ENCODE measurements at places on chromosomes 1 and 21.

GRCh38 chr1:162230517-162230916, 146.1 kb downstream of the SPATA46 start:
- no peak for DNase-seq
- no peaks in the 10 kb centered on the region for H3K36me3 ChIP-seq
- H3K27me3 ChIP-seq = no peaks in the 10 kb centered on the region
- H3K4me3 ChIP-seq = no peak overlapping the region
- peaks cover 15% of the 10 kb centered on the region for H3K4me1 ChIP-seq
- no peak overlapping the region for H3K27ac ChIP-seq

DNA sequence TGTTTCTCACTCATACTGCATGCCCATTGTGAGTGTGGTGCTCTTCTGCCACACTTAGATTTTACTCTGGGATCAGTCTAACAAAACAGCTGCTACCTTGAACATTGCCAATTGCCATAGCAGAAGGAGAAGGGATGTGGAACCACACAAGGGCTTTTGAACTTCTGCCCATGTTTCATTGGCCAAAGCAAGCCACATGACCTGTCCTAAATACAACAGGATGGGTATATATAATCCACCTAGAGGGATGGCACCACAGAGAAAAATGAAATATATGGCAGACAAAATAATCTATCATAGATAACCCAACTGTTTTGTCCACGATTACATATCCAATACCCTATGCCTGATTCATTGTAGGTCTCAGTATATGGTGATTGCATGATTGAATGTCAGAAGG, 26.3 kb downstream of the PDE4B start:
- no peaks in the 10 kb centered on the region for H3K4me1 ChIP-seq
- DNase-seq = no peak
- no peaks in the 10 kb centered on the region for H3K36me3 ChIP-seq

DNA sequence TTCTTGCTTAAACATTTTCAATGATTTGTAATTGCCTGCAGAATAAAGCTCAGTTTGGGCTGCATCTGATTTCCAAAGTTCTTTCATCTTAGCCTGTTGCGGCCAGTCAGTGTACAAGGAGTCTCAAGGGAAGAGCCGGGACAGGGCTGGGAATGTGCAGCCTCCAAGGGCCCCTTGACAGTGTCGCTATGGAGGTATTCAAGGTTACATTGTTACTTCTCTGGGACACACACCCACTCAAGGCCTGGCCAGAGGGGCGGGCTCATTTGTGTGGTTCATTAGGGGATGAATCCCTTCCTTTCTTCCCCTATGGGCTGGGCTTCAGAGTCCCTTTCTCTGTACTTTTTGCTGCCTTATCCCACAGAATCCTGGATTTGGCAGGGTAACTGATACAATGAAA, 107.6 kb upstream of the CSF3R start:
- H3K27ac ChIP-seq = no peak overlapping the region
- H3K27me3 ChIP-seq = no peaks in the 10 kb centered on the region

GRCh38 chr1:117616356-117616755, 10.5 kb downstream of the TENT5C start:
- no peak for DNase-seq
- no peak overlapping the region for H3K4me3 ChIP-seq
- H3K4me1 ChIP-seq = no peaks in the 10 kb centered on the region
- no peaks in the 10 kb centered on the region for H3K36me3 ChIP-seq

GRCh38 chr1:43985984-43986595, 5.3 kb upstream of the CCDC24 start:
- H3K27ac ChIP-seq = no peak overlapping the region
- H3K36me3 ChIP-seq = peaks cover 29% of the 10 kb centered on the region
- peaks cover 1% of the 10 kb centered on the region for H3K4me1 ChIP-seq
- H3K27me3 ChIP-seq = no peaks in the 10 kb centered on the region

- no peak overlapping the region for H3K4me3 ChIP-seq
- no peaks in the 10 kb centered on the region for H3K27me3 ChIP-seq
- H3K36me3 ChIP-seq = no peaks in the 10 kb centered on the region
These were observed 132.4 kb downstream of the MAP3K21 start for GRCh38 chr1:233459968-233460367.

- DNase-seq = no peak
- no peaks in the 10 kb centered on the region for H3K4me1 ChIP-seq
- no peaks in the 10 kb centered on the region for H3K36me3 ChIP-seq
- no peak overlapping the region for H3K27ac ChIP-seq
- H3K4me3 ChIP-seq = no peak overlapping the region
These were observed 30.5 kb upstream of the IFI16 start for GRCh38 chr1:158979229-158979628.

GRCh38 chr1:32881291-32881690, 5.0 kb upstream of the HPCA start:
- H3K27ac ChIP-seq = no peak overlapping the region
- H3K27me3 ChIP-seq = peaks cover 15% of the 10 kb centered on the region
- H3K4me1 ChIP-seq = peaks cover 6% of the 10 kb centered on the region
